ENCODE measurements at places on chromosomes 4 and X. TPM values are rescaled to one million over a fixed set of nuclear protein-coding genes. Genes with fewer than 3 reads are reported as not detected.

COL4A5 gene
- polyA plus RNA-seq = 127 TPM

ZFP92 gene
- 0.75 TPM for polyA plus RNA-seq

TXK gene
- 1.8 TPM for polyA plus RNA-seq

GRCh38 chr4:80307774-80308465 is 27.6 kb upstream of the CFAP299 start:
- DNase-seq = no peak

DNA sequence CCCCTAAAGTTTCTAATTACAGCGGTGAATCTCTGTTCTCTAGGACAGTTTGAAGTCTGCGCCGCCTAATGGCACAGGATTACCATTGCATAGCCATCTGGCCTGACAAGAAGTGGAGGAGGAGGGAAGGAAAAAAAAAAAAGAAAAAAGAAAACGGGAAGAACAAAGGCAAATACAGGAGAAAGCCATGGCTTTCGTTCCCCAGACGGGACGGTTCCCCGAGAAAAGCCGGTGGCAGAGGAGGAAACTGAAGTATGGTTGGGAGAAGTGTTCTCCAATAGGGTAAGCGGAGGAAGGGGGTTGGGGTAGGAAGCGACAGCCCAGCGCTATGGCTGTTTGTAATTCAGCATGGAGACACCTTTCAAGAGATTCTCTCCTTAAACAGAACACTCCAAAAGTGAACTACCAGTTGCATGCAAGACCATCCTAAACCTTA is 80.8 kb downstream of the HMGN5 start:
- DNase-seq = peak; percentile 30

GRCh38 chr4:37865450-37865849 is 25.4 kb upstream of the TBC1D1 start:
- DNase-seq = no peak

DNA sequence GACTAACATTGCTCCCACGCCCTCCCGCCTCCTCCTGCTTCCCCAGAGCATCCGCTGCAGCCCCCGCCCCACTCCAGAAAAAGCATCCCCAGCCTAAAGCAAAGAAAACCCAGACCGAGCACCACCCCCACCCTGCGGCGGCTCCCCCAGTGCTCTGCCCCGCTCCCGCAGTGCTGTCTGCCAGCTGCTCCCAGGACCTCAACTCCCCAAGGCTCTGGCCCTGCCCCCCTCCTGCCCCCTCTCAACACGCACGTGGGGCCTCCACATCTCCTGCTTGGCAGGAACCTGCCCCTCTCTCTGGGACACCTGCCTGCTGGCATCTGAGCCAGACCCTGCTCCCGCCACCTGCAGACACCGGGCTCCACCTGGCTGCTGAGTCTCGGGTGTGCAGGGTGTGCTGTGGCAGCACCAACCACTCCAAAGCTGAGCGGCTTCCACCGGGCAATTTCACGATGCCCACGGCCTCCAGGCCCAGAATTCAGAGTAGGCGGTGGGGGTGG is 79.4 kb downstream of the FAM53A start:
- no peak for DNase-seq

DNA sequence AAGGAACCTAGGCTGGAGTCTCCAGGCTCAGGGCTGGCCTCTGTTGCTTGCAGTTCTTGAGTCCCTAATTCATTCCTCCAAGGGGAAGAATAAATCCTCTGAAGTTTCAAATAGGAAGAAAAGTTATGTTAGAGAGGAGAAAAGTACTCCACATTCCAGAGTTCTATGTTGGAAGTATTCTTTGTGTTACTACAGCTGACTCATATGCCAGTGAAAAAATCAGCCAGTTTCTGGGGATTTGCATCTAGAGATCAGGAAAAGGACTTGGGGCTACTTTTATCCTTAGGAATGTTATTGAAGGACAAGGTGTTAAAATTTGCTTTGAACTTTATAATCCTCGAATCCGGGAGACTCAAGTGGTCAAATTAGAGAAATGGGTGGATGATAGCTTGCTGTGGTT is 11.7 kb upstream of the NUDT9 start:
- DNase-seq = no peak
